ENCODE measurements at places on chromosomes 5 and 9.

GRCh38 chr9:29865764-29866313 is 2292.6 kb upstream of the C9orf72 start:
- no peak for DNase-seq
- peaks cover 8% of the 10 kb centered on the region for H3K4me1 ChIP-seq
- H3K36me3 ChIP-seq = no peaks in the 10 kb centered on the region
- no peaks in the 10 kb centered on the region for H3K27me3 ChIP-seq
- H3K27ac ChIP-seq = no peak overlapping the region

DNA sequence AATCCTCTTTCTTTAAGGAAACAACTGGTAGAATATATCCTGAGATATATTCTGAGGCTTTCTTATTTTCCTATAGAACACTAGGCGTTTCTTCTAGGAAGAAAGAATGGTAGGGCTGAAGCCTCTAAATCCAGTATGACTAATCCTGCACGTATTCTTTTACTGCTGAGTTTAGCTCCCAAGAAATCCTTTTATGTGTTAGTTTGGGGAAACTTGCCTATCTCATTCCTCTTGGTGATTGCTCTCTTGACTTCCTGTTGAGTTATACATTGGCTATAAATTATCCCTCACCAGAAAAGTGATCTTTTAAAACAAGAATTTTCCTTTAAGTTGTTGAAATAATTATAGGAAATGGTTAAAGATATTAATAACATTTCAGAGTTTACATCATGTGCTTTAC is 422.9 kb downstream of the TMEM161B start:
- no peaks in the 10 kb centered on the region for H3K36me3 ChIP-seq
- no peaks in the 10 kb centered on the region for H3K4me1 ChIP-seq
- no peak for DNase-seq
- no peak overlapping the region for H3K4me3 ChIP-seq

DNA sequence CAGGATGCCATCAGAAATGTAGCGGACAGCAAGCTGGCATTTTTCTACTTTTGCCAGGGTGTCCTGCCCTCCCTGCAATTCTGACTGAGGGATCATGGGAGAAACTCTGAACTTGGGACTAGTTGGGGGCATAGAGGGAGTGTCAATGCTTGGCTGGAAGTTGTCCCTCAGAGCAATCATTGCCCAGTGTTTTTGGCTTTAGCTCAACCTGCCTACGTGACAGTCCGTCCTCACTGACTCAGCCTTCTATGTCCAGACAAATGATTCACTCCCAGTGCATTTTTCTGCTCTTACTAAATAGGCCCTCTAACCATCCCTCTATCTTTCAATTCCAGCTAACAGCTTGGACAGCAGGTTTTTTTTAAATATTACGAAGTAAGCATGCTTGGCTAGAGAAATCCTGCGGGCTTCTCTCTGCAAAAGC is 627.4 kb downstream of the TLR4 start:
- no peak overlapping the region for H3K4me3 ChIP-seq
- no peaks in the 10 kb centered on the region for H3K27me3 ChIP-seq
- no peaks in the 10 kb centered on the region for H3K36me3 ChIP-seq
- no peak for DNase-seq
- peaks cover 5% of the 10 kb centered on the region for H3K4me1 ChIP-seq

- peaks cover 26% of the 10 kb centered on the region for H3K36me3 ChIP-seq
- H3K4me3 ChIP-seq = no peak overlapping the region
- no peak for DNase-seq
- H3K4me1 ChIP-seq = peaks cover 5% of the 10 kb centered on the region
These were observed 20.9 kb downstream of the CYFIP2 start for GRCh38 chr5:157286761-157287211.

GRCh38 chr5:87732875-87733768 is 320.4 kb upstream of the CCNH start:
- no peak for DNase-seq
- H3K36me3 ChIP-seq = no peaks in the 10 kb centered on the region
- H3K4me1 ChIP-seq = peaks cover 4% of the 10 kb centered on the region
- H3K27me3 ChIP-seq = no peaks in the 10 kb centered on the region

DNA sequence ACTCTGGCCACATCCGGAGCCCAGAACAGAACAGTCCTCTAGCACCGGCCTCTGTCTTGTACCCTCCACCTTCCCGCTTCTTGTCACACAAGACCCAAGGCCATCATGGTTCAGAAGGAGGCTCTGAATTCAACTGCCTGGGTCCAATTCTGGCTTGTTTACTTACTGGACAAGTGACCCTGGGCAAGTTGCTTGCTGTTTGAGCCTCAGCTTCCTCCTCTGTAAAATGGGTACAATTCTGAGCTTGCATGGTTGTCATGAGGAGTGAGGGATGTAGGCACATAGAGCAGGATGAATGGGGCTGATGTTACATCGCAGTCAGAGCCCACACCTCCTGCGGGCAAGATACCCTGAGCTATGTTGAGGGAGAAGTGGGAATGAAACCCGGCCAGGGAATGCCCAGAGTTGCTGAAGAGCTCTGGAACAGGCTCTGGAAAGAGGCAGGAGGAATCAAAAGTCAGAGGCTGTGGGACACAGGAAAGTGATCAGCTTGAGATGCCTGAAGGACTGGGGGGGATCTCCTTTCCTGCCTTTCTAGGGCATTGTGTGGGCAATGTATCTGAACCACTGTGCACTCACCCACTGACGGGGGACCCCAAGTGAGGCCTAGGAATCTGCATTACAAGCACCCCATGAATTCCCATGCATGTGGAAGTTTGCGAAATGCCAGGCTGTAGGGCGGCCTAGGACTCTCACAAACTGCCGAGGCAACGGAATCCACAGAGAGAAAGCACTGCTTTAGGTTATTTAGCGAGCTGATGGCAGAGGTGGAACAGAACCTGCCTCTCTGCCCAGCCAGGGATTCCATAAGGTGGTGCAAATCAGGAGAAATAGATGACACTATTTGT is 29.4 kb upstream of the IL17B start:
- DNase-seq = no peak
- H3K36me3 ChIP-seq = no peaks in the 10 kb centered on the region
- no peaks in the 10 kb centered on the region for H3K27me3 ChIP-seq
- peak overlapping the region; percentile 91 for H3K27ac ChIP-seq
- H3K4me1 ChIP-seq = peaks cover 65% of the 10 kb centered on the region

- no peak overlapping the region for H3K27ac ChIP-seq
- H3K4me3 ChIP-seq = no peak overlapping the region
- H3K4me1 ChIP-seq = no peaks in the 10 kb centered on the region
- DNase-seq = no peak
These were observed 428.7 kb downstream of the GABRG2 start for GRCh38 chr5:162496100-162496808.

DNA sequence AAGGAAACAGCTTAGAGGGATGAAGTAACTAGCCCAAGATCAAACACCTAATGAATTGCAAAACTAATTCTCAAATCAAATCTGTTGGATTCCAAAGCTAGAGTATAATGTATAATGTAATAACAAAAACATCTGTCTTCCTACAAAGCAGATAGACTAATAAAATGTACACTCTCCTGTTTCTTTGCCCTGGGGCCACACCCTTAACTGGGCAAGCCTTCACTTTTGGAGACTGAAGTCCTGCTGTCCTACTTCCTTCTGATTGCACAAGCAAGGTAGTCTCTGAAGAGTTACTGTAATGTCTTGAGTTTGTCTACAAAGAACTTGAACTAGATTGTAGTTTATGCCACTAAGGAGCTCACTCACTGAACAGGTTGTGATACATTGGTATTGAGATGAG is 2.5 kb downstream of the TTC1 start:
- H3K36me3 ChIP-seq = peaks cover 9% of the 10 kb centered on the region
- no peak for DNase-seq
- H3K4me1 ChIP-seq = peaks cover 21% of the 10 kb centered on the region
